CD4-positive, alpha-beta T cell treated with Interleukin-2 at 100 ng/mL for 4 hours (primary cell): ENCODE measurements at places on chromosomes 2 and 18.
A peak's percentile ranks its signal among the peaks of the same experiment; 100 is the strongest.

- DNase-seq: no peak
Measured at GRCh38 chr18:31952223-31952622, 9.3 kb upstream of the TRAPPC8 start.

DNA sequence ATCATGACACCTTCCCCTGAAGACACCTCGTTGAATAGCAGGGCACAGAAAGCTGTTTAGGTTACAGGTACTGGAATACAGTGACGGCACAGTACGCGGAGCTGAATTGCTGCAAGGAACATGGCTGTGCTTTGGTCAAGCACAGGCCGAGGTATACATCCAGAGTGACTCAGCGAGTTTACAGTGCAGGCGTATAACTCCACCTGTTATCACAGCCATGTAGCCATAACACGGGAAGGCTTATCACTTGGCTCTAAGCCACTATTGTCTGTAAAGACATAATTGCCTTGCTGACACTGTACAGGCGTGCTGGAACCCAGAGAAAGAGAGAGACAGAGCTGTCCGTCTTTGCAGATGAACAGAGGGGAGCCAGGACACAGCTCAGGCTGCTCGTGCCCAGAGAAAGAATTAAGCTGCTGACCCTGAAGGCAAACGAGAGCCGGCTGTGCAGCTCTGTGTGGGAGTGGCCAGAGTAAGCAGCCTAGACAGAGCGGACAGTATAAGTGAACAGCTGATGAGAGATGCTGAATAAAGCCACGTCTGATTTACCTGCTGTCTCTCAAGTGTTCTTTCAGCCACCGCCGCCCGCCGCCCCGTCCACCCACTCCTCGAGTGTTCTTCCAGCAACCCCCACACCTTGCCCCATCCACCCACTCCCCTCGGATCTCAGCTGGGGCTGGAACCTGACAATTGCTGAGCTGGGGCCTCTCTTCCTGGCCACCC is 87.3 kb upstream of the PPP1CB start:
- DNase-seq: no peak

- peak; percentile 12 for DNase-seq
Measured at GRCh38 chr2:84649487-84650142, 133.3 kb downstream of the DNAH6 start.

- no peak for DNase-seq
Measured at GRCh38 chr2:72291059-72291458, 143.4 kb upstream of the CYP26B1 start.

DNA sequence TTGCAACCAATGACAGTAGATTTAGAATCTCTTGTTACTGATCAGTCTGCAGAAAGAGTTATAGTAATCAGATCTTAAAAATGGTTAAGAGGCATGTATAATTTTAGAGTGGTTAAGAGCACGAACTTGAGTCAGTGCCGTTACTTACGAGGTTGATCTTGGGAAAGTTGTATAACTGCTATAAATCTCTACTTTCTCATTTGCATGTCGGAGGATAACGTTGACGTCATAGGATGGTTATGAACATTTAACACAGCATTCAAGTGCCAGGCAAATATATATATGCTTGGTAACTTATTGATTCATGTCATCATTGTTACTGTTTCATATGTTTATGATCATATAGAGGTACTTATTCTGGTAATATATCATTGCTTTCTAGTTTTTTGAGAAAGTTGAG is 146.2 kb downstream of the ARHGAP28 start:
- no peak for DNase-seq

- no peak for DNase-seq
Measured at GRCh38 chr18:21314724-21315123, 72.7 kb downstream of the GREB1L start.
